ENCODE measurements at places on chromosomes 13 and 19.

DNA sequence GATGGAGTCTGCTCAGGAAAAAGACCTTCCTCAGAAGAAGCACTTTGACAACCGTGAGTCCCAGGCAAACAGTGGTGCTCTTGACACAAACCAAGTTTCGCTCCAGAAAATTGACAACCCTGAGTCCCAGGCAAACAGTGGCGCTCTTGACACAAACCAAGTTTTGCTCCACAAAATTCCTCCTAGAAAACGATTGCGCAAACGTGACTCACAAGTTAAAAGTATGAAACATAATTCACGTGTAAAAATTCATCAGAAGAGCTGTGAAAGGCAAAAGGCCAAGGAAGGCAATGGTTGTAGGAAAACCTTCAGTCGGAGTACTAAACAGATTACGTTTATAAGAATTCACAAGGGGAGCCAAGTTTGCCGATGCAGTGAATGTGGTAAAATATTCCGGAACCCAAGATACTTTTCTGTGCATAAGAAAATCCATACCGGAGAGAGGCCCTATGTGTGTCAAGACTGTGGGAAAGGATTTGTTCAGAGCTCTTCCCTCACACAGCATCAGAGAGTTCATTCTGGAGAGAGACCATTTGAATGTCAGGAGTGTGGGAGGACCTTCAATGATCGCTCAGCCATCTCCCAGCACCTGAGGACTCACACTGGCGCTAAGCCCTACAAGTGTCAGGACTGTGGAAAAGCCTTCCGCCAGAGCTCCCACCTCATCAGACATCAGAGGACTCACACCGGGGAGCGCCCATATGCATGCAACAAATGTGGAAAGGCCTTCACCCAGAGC, 16.2 kb upstream of the ZNF544 start:
- DNase-seq = no peak

DNA sequence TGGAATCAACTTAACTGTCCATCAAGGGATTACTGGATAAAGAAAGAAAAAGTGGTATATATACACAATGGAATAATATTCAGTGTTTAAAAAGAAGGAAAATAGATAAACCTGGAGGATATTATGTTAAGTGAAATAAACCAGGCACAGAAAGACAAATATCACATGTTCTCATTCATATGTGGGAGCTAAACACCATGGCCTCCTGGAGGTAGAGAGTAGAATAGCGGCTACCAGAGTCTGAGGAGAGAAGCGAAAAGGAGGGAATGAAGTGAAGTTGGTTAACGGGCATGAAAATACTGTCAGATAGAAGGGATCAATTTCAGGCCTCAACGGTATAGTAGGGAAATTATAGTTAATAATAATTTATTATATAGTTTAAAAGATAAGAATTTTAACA, 147.5 kb upstream of the OBI1 start:
- no peak for DNase-seq

DNA sequence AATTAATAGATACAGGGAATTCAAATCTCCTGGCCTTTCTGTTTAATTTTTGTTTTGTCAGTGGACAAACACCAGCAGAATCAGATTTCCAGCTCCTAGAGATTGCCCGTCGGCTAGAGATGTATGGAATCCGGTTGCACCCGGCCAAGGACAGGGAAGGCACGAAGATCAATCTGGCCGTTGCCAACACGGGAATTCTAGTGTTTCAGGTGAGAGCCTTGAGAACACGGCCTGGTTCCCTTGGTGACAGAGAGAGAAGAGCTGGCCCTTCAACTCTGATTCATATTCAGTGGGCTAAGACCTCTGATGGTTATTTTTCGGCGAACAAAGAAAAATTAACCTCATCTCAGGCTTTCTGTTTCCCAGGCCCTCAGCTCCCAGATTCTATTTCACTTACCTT, 191.3 kb downstream of the STK24 start:
- DNase-seq = no peak

- no peak for DNase-seq
Measured at GRCh38 chr19:51547397-51548212, 16.1 kb upstream of the SIGLEC6 start.

DNA sequence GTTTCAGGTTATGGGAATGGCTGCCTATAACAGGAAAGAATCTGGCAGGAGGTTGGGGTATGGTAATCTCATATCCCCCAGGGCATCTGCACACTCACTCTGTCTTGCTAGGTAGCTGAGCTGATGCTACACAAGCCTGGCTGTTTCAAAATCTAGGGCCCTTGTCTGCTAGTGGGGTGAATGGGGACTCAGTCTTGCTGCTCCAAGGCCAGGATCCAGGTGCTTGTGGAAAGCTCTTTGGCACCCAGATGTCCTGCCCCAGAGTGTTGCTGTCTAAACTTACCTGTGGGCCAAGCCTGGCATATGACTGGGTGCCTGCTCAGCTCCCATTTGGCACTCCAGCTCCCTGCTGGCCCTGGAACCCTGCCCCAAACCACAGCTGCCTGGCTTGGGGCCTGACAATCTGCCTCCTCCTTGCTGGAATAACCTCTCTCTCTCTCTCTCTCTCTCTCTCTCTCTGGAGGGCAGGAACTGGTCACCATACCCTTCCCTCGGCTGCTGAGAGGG, 158.1 kb upstream of the TSC22D1 start:
- DNase-seq = no peak

DNA sequence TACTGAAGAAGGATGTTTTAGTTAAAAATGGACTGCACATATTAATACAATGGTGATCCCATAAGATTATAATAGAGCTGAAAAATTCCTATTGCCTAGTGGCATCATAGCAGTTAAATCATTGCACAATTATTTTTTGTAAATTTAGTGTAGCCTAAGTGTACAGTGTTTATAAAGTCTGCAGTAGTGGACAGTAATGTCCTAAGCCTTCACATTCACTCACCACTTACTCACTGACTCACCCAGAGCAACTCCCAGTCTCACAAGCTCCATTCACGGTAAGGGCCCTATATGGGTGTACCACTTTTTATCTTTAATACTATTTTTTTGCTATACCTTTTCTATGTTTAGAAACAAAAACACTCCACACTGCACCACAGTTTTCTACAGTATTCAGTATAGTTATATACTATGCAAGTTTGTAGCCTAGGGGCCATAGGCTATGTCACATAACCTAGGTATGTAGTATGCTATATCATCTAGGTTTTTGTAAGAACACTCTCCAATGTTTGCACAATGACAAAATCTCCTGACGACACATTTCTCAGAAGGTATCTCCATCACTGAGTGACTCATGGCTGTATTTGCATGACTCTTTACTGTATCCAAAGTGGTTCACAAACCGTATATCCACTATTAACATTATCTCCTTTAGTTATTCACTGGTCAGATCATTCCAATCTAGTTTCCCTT, 536.0 kb downstream of the KLF12 start:
- DNase-seq = no peak

DNA sequence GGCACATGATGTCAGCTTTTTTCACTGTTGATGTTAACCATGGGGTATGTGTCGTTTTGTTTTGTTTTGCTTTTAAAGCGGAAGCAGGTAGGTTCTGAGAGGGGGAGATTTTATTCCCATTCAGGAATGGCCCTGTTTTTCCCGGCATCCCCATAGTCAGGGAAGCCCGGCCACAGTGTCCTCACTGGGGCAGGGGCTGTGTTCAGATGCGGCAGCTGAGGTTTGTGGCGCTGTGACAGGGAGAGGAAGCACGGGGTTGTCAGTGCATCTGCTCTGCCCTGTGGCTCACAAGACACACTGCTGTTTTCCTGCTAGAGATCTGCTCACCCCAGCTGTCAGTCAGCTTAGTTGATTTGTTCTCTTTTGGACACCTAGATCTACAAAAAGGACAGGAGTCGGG, 27.6 kb downstream of the ANKRD27 start:
- no peak for DNase-seq

DNA sequence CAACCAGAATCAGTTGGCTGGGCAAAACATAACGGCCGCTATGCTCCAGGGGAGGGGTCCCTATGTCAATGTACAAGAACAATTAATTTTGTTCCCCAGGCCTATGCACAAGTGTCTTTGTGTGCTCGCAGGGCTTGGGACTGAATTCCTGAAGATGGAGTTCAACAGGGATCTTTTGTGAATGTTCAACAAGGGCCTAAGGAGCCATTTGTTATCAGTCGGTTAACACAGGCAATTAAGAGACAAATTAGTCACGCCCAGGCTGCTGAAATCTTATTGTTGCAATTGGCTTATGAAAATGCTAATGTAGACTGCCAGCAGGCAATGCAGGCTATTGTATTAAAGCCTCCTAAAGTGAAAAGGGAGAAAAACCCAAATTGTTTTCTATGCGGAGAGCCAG, 117.5 kb downstream of the ZNF429 start:
- DNase-seq = no peak

GRCh38 chr19:54282686-54283470, 2.0 kb upstream of the LILRB2 start:
- DNase-seq = no peak

- no peak for DNase-seq
Measured at GRCh38 chr19:9972103-9972502, 35.8 kb upstream of the OLFM2 start.

GRCh38 chr13:67219113-67219512, 11.0 kb downstream of the PCDH9 start:
- no peak for DNase-seq

DNA sequence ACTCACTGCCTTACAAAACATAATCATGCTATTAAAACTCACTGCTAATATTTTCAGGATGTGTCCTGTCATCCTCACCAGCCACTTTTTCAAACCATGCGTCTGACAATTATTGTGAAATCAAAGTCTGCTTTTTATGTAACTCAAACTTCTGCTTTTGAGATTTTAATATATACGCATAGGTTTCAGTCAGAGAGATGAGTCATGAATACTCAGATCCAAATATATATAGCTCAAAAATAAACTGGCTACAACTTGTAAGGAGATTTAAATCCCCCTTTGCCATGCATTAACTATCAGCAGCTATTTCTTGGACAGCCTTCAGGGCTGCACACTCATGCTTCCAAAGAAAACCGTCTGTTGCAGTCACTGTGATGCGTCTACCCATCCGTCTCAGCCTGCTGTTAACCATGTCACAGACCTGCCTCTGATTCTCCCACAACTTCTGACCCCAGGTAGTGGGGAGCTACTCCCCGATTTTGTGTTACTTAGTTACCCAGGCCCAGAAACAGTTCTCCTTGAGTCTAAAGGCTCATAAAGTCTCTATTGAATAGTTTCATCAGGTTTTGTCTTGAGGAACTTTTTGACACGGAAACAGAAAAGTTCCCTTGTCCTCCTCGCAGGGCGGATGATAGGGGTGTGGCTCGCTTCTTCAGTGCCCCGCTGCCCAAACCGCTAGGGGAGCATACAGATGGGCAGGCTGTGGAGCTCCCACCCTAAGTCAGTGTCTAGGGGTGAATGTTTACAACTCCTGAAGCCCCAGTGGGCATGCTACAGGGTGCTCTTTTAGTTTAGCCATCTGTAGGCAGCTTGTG, 33.8 kb upstream of the SGCG start:
- no peak for DNase-seq

DNA sequence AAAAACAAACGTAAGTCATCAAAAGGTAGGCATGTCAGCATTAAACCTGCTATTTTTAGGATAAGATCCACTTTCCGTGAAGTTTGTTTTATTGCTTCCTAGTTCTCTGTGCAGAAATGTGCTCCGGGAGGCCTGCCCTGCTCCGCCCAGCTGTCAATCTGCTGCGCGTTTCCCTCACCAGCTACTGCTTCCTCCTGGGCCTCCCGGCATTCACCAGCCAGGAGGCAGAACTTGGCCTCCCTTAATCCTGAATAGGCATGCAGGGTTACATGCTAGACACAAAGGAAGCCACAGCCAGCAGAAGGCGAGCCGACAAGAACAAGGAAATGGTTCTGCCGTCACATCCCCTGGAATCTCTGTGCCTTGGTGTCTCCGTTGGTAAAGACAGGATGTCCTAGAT, 386.2 kb downstream of the IRS2 start:
- no peak for DNase-seq

DNA sequence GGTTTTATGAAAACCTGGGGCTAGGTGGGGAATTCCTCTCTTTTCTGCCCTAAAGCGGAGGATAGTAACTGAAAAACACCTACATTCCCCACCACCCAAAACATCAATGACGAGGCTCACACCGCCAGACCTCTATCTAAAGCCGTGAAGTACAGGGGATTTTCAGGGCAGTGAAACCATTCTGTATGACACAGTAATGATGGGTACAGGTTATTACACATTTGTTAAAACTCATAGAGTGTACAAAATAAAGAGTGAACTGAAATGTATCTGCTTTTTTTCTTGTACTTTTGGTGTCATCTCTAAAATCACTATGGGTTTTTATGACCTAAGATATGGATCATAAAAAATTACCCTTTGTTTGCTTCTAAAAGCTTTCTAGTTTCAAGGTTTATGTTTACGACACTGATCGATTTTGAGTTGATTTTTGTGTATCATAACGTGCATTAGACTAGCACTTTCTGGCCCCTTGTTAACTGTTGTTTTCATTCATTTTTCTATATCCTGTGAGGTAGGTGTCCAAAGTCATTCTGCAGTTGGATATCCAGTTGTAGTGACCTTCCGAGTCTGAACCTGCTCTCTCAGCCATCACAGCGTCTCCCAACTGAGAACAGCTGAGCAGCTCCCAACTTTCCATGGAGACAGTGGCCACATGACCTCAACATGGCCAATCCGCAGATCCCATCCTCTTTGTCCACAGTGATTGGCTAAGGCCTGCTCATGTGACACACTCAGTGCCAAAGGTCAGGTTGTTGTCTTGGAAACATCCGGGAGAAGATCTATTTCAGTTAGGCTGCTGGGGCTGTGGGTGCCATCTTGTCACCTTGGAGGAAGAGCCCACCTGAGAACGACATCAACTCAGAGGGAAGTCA, 10.3 kb downstream of the MBD3L2B start:
- no peak for DNase-seq

- no peak for DNase-seq
Measured at GRCh38 chr19:19068659-19069654, 5.2 kb downstream of the SLC25A42 start.

- no peak for DNase-seq
Measured at GRCh38 chr13:113489549-113490495, 689 bp downstream of the DCUN1D2 start.

GRCh38 chr13:94660695-94661326, 51.5 kb downstream of the SOX21 start:
- no peak for DNase-seq

DNA sequence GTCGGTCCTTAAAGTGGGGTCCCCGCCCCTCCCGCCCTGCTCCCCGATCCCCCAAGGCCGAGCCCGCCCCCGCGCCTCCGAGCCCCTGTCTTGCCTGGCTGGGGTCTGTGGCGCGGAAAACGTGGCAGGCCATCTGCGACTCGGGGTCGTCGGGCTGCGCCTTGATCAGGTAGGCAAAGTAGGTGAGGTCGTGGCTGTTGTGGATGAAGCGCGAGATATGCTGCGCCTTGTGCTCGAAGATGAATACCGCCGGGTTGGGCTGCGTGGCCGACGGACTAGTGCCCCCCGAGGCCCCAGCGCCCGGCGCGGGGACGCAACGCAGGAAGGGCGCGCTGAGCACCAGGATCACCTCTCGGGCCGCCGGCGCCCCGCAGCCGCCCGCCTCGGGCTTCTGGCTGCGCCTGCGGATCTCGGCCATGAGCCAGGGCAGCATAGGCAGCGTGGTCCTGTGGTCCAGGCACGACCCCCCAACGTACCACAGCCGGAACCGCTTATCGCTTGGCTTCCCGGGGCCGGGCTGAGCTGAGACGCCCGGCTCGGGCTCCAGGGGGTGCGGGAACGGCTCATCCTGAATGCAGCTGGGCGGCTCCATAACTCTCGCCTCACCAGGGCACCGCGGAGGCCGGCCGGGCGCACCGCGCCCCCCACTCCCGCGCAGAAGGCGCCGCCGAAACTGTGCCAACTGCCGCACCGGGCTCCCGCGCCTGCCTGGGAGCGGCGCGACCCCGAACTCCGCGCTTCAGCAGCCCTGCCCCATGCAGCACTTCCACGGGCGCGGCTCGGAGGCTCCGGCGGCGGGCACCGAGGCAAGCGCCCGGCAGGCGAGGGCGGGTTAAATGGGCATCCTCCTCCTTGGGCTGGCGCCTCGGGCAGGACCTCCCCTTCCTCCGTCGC, 546 bp downstream of the TBC1D4 start:
- DNase-seq = peak; percentile 41

All from RWPE2 (cell line).